ENCODE measurements at places on chromosomes 1 and 21.

GRCh38 chr1:61301824-61302657 lies 219.7 kb downstream of the NFIA start:
- DNase-seq: no peak

DNA sequence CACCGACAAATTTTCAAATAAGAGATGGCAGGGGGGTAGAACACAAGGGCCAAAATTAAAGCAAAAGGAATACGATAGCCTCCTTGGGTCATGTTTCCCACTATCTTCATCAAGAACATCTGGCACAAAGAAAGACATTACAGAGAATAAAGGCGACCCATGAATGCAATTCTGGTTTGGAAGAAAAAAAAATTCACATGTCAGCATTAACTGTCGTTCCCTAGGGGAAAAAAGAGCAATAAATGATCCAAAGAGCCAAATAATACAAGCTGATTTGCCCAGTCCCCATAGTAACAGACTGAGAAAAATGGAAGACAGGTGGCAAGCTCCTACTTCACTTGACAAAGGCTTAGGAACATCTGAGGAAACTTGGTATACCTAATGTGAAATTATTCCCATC lies 4.5 kb downstream of the STIL start:
- no peak for DNase-seq

DNA sequence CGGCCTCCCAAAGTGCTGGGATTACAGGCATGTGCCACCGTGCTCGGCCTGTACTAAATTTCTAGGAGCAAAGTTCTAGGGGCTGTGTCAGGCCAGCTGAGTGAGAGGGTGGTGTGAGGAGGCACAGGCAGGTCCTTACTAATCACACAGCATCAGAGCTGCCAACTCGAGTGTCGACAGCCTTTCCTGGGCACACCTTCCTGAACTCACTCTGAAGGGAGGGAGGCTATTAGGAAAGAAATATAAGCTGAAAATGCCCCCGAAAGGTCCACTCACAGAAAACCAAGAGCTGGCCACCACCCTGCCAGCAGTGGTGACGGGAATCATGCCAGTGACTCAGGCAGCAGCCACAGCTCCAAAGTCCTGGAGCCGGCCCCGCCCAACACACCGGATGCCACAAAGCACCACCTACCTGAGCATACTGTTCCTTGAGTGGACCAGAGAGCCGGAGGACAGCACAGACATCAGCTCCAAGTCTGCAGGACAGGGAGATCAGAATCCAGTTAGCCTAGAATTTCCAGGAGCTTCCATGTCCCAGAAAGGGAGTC lies 4.5 kb downstream of the PMVK start:
- DNase-seq: no peak

- DNase-seq: no peak
Observed at GRCh38 chr1:153842006-153842471, 66.8 kb downstream of the SLC27A3 start.

GRCh38 chr1:53834776-53835175 lies 3.3 kb downstream of the NDC1 start:
- no peak for DNase-seq

DNA sequence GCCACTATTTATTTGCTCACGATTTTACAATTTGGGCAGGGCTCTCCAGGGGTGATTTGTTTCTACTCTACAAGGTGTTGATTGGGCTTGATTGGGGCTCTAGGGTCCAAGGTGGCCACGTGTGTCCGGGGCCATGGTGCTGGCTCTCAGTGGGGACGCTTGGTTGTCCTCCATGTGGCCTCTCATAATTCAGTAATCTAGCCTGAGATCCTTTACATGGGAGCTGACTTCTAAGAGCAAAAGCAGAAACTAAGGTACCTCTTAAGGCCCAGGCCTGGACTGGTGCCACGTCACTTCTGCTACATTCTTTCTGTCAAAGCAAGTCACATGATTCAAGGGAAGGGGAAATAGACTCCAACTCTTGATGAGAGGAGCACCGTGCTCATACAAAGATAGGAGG lies 8.1 kb upstream of the PSRC1 start:
- DNase-seq: no peak

- DNase-seq: no peak
Observed at GRCh38 chr1:19676438-19676922, 11.8 kb downstream of the HTR6 start.

GRCh38 chr1:172382406-172382805 lies 38.1 kb upstream of the C1orf105 start:
- DNase-seq: no peak

DNA sequence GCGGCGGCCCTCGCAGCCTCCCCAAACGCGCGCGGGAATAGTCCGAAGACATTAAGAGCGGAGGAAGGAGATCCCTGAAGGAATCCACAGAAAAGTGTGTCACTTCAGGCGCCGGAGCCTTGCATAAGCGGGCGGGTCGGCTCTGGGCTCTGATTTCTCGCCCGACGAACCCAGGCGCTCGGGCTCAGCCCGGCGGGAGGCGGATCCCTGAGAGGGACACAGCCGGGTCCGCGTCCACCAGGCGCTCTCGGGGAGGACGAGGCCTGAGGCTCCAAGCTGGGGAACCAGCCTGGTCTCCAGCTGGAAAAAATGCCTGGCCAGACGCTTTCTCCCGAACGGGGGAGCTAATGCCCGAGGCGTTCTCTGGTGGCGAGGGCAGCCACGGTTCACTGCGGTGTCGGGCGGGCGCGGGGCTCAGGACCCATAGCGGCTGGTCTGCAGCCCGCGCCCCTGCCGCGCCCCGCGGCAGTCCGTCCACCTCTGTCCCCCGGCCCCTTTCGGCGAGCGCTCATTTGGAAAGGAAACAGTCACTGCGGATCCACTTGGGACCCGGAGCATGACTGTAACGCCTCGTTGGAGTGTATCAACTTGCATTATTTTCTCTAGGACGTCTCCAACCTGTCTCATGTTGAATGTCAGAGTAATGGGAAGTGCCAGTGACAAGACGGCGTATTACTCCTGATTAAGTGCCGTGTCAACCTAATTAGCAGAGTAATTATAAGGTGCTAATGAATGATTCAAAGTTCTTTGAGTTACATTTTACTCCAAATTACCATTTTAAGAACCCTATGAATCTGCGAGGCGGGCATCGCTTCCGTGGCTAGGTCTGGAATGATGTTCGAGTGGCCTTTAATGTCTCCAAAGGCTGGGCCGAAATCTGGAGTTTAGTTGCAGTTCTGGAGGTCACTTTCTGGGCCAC lies 1.6 kb upstream of the BARHL2 start:
- no peak for DNase-seq

GRCh38 chr1:244445320-244446181 lies 6.2 kb downstream of the ADSS2 start:
- no peak for DNase-seq

- DNase-seq: no peak
Observed at GRCh38 chr1:176964687-176965086, 199.8 kb downstream of the ASTN1 start.

- no peak for DNase-seq
Observed at GRCh38 chr1:179144626-179145025, 62.8 kb downstream of the TOR3A start.

DNA sequence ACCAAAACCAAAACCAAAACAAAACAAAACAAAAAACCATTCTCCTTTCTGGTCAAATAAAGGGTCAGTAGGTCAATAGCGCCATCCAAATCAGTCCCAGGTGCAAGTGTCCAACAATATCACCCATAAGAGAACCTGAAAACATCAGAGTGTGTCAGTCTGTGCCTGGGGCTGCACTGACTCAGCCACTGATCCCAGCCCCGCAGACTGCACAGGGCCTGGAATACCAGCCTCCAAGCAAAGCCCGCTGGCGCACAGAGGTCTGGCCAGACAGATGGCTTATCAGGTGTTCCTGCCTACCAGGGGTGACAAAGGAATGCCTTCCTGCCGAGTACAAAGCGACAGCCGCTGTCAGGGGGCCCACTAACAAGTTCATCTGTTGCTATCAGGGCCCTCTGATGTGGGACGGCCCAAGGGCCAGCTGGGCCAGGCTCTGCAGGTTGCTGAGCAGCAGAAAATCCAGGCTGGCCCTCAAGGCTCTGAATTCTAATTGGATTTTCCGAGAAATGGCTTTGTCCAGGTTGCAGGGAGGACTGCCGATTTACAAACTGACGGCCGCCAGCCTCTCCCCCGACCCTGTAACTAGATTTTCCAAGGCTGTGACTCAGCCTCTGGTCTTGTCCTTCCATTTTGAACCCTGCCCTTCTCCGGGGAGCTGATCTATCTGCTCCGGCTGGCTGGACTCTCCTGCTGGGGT lies 13.7 kb upstream of the TMEM51 start:
- DNase-seq: no peak

DNA sequence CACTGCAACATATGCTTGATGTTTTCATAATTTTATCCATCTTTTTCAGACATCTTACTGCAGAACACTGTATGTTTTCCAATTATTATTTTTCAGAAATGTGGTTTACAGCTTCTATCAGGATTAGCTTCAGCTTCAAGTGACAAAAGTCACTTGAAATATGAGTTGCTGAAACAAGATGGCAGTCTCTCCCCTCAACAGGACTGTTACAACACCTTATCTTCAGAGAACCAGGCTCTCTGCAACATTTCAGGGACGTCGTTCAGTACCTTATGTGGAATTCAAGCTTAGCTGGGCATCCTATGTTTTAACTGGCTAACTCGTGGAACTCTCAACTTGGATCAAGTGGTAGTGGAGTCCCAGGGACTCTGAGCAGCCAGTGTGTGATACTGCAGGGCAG lies 2.0 kb upstream of the UBE2G2 start:
- no peak for DNase-seq

Data from stimulated activated CD4-positive, alpha-beta T cell treated with anti-CD3 and anti-CD28 coated beads, TNF-alpha, amount 100 ng/mL, for 1 hour (primary cell).